ENCODE measurements at places on chromosomes 1 and 21.

- DNase-seq: no peak
These were observed 1.9 kb downstream of the NTRK1 start for GRCh38 chr1:156862584-156862983.

- no peak for DNase-seq
These were observed 77.9 kb upstream of the LPGAT1 start for GRCh38 chr1:211908453-211908852.

GRCh38 chr1:12615865-12616708 is 1.9 kb downstream of the DHRS3 start:
- DNase-seq: peak; percentile 3

- no peak for DNase-seq
These were observed 163.6 kb downstream of the ST6GALNAC3 start for GRCh38 chr1:76238094-76238628.

GRCh38 chr1:78096976-78097375 is 51.2 kb downstream of the GIPC2 start:
- DNase-seq: no peak

DNA sequence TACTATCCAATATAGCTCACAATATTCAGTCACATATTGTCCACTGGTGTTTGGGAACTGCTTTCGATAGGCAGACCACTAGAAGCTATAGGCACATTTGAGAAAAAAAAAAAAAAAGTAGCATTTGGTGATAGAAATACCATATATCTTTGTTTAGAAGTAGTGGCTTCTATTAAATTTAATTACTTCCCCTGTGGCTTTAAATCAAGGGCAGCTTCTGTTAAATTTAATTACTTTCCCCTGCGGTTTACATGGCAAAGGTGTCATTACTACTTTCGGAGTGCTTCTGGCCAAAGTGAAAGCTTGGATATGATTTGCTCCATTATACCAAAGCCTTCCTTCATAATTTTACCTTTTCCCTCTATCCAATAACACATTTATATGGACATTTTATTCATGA is 229.9 kb downstream of the TTLL7 start:
- no peak for DNase-seq

DNA sequence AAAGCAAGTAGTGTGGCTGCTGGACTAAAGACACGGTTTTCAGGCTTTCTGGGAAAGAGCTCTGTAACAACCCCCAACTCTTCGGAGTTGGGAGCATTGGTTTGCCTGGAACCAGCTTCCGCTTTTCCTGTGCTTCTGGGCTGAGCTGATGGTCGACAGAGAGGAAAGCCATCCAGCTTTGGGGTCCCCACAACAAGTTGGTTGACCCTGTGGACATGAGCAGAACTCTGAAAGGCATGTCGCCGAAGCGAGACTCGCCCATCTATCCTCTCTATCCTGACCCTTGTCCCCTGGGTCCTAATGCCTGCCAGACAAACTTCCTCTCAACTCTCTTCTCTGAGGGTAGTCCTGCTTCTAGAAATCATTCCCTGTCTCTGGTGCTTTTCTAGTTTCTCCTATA is 31.9 kb upstream of the FCGR2A start:
- no peak for DNase-seq

- no peak for DNase-seq
These were observed 179.9 kb downstream of the VPS13D start for GRCh38 chr1:12409681-12410080.

- DNase-seq: no peak
These were observed 36.9 kb downstream of the ATP1B1 start for GRCh38 chr1:169143346-169143745.

DNA sequence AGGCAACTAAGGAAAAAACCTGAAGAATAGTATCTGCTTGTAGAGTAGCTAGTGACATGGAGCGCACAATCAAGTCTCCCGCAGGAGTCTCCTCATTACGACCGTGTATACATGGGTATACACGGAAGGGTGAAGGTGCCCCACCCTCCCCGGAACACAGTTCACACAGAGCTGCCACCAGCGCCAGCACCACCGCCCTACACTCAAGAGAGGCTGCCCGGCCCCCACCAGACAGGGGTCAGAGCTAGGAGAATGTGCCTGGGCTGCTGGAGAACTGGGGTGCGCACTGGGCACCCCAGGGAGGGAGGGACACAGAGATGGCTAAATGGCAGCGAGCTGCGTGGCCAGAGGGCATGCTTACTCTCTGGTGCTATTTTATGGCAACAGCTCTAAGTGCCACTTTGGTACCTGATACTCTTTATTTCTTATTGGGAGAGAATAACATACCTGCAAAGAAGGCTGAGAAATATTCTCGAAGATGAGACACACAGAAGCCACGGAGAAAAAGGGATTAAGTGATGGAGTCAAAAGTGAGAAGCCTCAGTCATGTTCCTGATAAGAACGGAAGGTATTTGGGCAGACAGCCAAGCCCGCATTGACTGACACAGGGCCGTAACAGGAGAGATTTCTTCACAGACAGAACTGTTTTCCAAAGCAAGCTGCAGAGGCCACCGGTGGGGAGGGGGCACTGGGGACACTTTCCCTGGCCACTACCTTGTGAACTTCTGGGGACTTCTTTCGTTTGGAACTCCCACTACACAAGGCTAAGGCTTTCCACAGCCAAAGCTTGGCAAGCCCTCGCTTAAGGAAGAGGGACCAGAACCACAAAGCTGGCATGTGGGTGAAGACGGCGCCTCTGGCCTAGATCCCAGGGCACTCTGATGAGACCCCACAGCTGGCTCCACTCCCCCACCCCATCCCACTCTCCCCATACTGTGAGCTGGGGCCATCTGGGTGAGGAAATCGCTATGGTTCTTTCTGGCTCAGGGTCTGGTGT is 108.0 kb downstream of the PGBD5 start:
- no peak for DNase-seq

- DNase-seq: no peak
These were observed 33.8 kb upstream of the SLC30A1 start for GRCh38 chr1:211612786-211613107.

- no peak for DNase-seq
These were observed 58.0 kb upstream of the GFI1 start for GRCh38 chr1:92544756-92545165.

DNA sequence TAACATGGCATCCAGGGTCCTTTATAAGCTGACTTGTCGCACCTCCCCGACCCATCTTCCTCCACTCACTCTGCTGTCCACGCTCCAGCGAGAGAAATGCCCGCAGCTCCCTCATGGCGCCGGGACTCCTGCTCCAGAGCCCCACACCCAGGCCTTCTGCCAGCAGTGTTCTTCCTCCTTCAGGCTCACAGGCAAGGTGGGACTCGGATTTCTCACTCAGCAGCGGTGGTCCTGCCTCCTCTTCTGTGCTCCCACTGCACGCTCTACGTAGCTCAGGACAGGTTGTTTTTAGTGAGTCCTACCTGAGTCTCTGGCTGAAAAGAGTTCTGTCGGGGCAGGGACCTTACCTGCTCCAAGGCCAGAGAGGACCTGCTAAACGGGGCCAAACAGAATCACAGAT is 11.2 kb downstream of the THEMIS2 start:
- no peak for DNase-seq

DNA sequence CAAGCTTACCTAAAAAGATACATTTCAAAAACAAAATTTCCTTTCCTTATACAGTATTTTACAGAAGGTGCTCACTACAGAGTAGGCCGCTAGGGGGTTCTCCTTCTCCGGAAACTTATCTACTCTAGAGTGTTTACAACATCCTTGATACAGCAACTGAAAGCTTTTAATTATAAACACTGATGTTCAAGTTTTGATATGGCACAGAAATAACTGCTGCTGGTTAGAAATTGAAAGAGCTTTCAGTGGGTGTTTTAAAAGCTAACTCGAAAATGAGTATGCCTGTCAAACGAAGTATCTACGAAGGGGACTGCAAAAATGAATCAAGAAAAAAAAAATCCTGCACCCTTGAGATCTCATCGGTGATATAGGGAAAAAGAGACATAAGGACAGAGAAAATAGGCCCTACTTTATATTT is 1.0 kb downstream of the YOD1 start:
- DNase-seq: peak; percentile 50

- DNase-seq: no peak
These were observed 915 bp downstream of the CDC20 start for GRCh38 chr1:43359696-43360095.

DNA sequence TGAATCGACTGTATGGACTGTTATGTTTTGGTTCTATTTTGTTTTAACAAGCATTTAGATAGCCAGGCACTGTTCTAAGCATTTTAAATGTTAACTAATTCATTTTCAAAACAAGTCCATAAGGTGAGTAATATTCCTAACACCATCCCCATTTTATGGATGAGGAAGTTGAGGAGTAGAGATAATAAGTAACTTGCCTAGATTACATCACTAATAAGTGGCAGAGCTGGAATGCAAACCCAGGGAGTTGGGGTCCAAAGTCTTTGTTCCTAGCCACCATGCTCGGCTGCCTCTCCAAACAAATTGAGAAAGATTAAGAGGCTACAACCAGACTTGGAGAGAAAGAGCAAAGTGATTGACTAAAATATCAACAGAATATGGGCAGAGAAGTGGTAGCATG is 12.6 kb upstream of the LEPR start:
- no peak for DNase-seq

GRCh38 chr1:41809692-41810091 is 109.0 kb downstream of the HIVEP3 start:
- no peak for DNase-seq

- no peak for DNase-seq
These were observed 117.3 kb downstream of the MAB21L3 start for GRCh38 chr1:116228511-116228910.

- DNase-seq: no peak
These were observed 37.6 kb downstream of the PTGFRN start for GRCh38 chr1:116947092-116947860.

GRCh38 chr1:26490155-26490554 is 17.9 kb downstream of the HMGN2 start:
- DNase-seq: no peak

DNA sequence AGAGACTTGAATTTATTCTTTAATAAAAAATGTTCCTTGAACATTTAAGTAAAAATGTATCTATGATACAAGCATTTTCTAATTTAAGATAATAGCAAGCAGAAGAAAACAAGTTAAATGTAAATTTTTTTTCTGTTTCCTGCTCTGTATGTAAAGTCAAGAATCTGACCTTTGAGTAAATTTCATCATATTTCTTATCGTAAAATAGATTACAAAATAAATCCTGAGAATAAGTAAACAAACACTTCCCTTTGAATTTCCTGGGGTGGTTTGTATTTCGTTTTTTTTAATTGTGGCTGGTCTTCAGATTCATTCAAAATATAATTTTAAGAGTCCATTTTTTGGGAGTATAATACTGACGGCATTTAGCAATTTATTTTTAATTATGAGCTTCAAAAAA is 77.6 kb downstream of the POU2F1 start:
- no peak for DNase-seq

DNA sequence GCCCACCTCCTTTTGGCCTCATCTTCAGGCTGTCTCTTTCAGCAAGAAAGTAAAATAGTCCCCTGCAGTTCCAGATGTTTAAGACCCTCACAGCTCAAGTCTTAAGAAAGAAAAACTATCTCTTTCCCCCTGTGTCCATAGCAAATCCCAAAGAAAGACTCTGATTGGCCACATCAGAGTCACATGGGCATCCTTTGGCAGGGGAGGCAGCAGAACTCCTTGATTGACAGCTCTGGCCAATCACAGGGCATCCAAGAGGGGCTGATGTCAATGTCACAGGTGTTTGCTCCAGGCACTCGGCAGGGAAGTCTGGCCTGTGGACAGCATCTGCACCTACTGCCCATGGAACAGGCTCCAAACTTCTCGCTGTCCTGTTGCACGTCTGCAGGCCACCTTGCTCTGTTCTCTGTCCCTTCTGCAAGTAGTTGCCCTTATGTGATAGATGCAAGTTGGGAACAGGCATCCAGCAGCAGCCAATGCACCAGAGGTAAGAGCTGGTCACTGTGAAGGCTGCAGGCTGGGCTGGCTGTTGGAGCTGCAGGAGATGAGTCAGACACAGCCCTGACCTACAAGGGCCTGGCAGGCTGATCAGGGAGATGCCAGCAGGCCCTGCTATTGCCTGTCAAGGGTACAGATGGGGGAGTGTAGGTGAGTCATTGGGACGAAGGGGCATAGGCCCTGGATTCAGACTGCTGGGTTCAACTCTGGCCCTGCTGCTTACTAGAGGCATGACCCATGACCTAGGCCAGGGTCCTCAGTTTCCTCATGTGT is 96.8 kb upstream of the TMEM51 start:
- DNase-seq: no peak

DNA sequence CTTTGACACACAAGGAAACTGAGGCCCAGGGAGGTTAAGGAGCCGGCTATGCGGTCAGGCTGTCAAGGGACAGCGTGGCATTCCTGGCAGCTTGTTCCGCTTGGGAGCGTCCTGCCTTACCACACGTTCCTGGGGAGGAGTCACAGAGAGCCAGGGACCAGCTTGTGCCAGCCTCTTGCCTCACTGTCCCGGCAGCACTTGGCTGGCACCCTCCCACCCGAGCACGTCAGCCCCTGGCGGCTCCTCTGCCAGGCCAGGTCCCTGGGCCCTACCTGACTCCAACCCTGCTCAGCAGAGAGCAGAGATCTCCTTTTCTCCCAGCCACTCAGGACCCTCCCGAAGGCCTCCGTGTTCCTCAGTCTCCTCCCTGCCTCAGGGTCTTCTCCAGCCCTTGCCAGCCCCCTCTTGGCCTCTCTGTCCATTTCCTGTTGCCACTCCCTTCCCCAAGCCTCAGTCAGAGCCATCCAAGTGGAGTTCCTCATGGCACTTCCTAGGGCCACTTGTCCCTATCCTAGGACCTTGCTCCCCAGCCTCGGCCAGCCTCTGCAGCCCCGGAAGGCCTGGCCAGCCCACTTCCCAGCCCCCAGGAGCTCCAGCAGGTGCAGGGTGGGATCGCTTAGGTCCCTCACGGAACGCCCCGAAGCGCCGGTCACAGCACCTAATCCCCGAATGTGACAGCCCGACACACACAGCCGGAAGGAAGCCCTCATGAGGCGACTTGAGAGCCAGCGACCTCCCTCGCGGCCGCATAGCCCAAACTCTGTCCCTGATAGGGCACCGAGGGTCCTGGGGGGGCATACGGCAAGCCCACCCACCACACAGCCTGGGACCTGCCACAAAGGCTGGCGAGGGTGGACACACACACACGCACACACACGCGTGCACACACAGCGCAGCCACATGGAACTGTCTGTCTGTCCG is 130.3 kb downstream of the CASZ1 start:
- no peak for DNase-seq

DNA sequence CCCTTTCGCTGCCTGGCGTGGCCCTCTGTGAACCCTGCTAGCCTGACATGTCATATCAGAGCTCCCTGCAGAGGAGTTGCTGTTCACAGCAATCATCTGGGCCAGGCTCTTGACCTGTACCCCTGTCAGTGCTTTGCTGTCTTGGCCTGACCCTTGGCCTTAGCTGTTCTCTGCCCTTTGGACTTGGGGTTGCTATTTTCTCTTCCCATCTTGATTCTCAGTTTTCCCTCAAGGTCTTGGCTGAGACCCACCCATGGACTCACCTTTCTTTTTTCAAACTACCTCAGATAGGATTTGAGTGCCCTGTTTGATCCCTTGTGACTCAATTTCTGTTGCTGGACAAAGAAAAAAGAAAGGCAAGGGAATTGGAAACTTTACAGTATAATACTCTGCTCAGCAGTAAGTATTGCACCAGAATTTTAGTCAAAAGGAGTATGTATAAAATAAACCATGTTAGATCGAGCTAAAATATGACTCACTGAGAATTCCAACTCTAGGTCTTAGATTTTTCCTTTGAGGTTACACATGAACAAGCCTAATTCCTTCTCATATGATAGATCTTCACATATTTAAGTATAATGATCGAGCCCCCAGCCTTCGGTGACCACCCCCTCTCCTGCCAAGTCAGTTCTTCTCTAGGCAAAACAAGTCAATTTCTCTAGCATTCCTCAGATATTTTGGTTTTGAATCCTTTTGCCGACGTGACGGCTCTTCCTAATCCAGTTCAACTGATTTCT is 110.5 kb downstream of the NGF start:
- no peak for DNase-seq

Data from DMS79 treated with DMSO at 0.1 percent for 48 hours (cell line).